ENCODE measurements at places on chromosomes 1 and 21.

DNA sequence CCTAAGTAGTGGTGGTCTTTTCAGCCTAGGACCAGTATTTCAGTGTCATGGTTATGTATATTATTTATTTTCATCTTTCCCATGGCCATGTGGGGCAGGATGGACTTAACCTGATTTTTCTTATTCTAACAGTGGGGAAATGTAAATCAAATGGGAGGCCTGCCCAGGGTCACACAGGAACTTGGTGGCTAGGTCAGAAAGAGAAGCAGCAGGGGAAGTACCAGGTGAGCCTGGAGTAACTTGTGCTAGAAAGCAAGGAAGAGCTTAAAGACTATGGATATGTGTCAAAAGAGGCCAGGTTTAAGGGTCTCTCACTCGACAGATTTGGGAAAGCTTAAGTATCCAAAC is 936 bp downstream of the ZFP69B start:
- DNase-seq = no peak

DNA sequence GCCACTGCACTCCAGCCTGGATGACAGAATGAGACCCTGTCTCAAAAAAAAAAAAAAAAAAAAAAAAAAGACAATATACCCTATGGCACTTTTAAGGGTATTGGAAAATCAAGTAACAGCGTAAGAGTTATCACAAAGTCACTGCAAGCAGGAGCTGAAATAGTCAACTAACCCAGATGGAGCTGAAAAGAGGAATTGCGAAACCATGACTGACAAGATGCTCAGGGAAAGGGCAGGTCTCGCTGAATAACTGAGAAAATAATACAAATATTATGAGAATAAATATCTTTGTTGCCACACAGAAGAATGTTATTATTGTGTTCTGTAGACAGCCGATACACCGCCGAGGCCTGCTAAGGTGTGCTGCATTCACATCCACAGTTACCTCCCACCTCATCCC is 17.8 kb downstream of the HLCS start:
- DNase-seq = no peak

DNA sequence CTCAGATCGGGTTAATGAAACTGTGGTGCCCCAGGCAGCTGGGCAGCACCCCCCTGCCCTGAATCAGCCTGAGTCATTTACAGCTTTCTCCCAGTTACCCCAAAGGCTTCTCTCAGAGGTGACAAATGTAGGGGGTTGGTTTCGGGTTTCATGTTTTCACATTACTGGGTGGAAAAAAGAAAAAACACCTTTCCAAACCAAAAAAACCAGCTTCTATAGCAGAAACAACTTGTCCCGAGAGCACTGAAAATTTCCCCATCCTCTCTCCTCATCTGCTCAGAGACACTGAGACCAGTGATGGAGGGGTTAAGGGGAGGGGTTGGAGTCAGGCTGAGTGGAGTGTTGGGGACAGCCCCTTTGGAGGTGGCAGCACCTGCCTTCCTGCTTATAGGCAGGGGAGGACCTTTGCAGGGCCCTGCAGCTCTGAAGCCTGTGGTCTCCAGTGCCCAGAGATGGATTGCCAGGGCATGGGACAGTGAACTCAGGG is 15.6 kb downstream of the UTP11 start:
- DNase-seq = no peak

DNA sequence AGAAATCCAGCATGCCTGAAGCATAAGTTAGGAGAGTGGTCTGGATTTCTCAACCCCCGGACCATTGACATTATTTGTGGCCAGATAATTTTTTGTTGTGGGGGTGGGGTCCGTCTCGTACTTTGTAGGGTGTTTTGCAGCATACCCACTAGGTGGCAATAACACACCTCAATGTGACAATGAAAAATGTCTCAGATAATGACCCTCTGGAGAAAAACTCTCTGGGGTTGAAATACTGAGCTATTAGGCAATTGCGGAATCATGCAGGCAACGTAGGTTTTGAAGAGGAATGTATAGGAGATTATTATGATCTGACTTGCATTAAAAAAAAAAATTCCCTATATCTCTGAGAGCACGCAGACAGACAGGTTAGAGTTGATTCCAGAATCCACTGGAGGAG is 25.3 kb upstream of the RRP15 start:
- peak; percentile 56 for DNase-seq

DNA sequence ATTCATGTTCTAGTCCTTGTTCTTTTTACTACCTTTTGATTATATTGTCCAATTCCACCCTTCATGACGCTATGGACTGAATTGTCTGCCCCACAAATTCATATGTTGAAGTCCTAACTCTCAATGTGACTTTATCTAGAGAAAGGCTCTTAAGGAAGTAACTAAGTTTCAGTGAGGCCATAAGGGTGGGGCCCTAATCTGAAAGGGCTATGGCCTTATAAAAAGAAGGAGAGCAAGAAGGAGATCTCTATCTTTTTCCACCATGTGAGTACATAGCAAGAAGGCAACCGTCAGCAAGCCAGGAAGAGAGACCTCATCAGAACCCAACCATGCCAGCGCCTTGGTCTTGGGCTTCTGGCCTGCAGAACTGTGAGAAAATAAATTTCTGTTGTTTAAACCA is 95.9 kb downstream of the HIVEP3 start:
- DNase-seq = no peak

DNA sequence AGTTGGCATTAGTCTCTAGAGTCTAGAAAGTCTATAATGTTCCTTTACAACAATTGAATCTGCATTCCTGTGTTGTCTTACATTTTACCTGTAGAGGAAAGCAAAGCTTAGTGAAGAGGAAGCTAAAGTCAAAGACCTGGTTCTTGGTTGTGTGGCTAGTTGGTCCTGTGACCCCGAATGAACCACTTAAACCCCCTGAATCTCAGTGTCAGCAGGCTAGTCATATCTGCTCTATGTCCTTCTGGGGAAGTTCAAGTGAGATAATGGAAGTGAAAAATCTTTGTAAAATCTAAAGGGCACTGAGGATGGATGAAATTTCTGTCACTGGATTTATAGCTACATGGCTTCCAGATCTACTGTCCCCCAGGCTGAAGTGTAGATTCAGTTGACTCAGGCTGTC is 24.0 kb upstream of the AIM2 start:
- DNase-seq = no peak

GRCh38 chr1:28457678-28458077 is 48.2 kb upstream of the RCC1 start:
- no peak for DNase-seq

- no peak for DNase-seq
Measured at GRCh38 chr1:232542633-232543593, 87.0 kb downstream of the SIPA1L2 start.

GRCh38 chr1:206631085-206631509 is 4.2 kb upstream of the DYRK3 start:
- DNase-seq = peak; percentile 90

- DNase-seq = no peak
Measured at GRCh38 chr1:91651661-91652071, 151.0 kb downstream of the CDC7 start.

DNA sequence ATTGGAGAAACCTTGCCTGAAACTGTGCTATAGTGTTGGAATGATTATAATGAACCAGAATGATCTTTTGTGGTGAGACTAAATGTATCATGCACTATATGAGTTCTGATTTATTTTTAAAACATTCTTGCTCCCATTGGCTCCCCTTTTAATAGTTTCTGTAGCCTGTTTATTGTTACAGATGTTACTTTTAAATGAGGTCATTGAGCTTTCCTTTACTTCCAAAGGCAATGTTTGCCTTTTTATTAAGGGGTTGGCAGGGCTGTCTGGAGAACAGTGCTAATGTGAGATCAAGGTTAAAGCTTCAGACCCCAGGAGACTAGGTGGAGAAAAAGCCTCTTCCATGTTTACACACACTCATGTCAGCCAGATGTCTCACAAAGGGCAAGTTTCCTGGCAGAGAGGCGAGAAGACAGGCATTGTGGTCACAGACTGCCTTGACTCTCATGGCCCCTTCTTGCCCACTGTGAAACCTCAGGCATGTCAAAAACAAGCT is 120.6 kb upstream of the RAVER2 start:
- no peak for DNase-seq

GRCh38 chr1:180906511-180906910 is 6.2 kb upstream of the KIAA1614 start:
- DNase-seq = no peak

DNA sequence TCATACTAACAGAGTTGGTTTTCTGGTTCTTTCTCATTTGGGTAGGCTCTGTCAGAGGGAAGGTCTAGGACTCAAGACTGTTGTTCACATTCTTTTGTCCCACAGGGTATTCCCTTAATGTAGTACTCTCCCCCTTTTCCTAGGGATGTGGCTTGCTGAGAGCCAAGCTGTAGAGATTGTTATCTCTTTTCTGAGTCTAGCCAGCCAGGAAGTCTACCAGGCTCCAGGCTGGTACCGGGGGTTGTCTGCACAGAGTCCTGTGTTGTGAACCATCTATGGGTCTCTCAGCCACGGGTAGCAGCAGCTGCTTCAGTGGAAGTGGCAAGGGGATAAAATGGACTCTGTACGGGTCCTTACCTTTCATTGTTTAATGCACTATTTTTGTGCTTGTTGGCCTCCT is 226.4 kb downstream of the LBR start:
- no peak for DNase-seq

DNA sequence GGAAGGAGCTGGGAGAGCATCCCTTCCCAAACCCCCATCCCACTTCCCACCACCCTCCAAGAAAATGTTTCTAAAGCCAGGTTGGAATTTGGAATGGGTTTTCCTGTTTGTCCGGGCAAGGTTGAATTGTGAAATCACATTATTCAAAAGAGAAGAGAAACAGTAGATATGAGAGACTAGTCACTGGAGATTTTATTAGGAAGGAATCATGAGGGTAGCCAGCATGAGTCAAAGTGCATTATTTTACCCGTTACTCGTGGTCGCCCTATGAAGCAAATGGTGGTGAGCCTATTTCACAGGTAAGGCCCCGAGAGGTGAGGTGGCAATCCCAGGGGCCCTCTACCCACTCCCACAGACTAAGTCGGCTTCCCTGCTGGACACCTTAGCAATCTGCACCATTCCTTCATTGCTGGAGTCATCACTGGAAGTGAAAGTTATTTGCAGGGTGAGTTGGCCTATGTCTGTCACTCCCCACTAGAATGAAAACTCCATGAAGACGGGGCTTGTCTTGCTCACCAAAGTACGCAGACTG is 52.8 kb downstream of the TOMM20 start:
- no peak for DNase-seq

- no peak for DNase-seq
Measured at GRCh38 chr1:4972761-4973320, 318.4 kb downstream of the AJAP1 start.

GRCh38 chr1:203189951-203190352 is 3.4 kb upstream of the CHI3L1 start:
- no peak for DNase-seq

DNA sequence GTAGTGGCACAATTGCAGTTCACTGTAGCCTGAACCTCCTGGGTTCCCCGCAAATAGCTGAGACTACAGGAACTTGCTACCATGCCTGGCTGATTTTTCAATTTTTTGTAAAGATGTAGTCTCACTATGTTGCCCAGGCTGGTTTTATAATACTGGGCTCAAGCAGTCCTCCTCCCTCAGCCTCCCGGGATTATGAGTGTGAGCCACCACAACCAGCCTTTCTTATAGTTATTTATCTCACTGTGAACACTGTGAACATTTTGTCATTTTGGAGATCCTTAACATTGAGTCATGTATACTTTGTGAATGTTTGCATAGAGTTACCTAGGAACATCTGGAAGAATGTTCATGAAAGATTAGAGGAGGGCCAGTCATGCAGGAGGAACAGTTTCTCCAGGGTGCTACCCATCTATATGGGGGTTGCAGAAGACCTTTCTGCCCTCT is 127.1 kb upstream of the CACYBP start:
- DNase-seq = no peak

GRCh38 chr1:26554781-26555180 is 25.2 kb downstream of the RPS6KA1 start:
- DNase-seq = no peak

- DNase-seq = peak; percentile 86
Measured at GRCh38 chr1:152052606-152053005, 15.8 kb upstream of the S100A11 start.

DNA sequence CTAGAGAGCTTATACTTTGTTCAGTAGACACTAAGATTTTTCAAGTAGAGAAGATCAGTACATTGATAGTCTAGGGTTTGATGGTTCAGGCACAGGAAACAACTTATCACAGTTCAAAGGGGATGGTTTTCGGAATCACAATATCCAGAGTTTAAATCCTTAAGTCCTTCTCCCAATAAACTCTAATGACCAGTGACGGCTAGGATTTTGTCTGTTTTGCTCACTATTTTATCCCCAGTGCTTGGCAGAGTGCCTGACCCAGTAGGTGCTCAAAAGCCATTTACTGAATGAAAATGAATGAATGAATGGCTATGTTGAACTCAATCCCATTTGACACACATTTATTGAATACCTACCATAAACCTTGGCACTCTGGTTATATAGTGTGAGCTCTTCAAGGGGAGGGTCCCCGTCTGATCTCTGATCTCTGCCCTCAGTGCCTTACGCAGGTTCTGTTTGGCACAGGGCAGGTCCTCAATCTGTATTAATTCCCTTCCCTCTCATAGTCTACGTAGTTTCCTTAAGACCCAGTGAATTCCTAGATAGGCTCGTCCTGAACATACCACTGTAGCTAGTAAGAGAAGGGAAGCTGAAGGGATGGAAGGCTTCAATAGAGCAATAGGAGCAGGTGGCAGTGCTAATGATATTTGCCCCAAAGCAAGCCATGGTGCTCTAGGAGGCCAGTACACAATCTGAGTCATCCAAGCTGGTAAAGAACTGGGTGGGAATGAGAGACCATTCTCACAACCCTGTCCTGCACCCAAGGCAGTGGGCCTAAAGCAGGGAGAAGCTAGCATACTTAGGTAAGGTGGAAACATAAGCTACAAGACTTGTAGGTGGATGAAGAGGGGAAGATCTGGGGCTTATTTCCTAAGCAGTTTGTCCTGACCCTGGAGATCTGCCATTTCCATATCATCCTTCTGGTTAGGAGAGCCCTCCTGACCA is 53.4 kb downstream of the DMAP1 start:
- DNase-seq = no peak

DNA sequence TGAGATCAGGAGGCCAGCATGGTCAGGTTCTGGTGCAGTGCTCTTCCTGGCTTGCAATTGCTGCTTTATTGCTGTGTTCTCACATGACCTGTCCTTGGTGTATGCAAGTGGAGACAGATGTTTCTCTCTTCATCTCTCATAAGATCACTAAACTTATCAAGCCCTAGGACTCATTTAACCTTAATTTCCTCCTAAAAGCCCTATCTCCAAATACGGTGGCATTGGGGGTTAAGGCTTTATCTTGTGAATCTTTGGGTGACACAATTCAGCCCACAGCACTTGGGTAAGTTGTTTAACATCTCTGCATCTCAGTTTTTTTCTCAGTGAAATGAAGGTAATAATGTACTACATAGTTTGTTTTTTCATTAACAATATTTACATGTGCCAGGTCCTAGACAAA is 152.4 kb downstream of the RWDD3 start:
- no peak for DNase-seq

DNA sequence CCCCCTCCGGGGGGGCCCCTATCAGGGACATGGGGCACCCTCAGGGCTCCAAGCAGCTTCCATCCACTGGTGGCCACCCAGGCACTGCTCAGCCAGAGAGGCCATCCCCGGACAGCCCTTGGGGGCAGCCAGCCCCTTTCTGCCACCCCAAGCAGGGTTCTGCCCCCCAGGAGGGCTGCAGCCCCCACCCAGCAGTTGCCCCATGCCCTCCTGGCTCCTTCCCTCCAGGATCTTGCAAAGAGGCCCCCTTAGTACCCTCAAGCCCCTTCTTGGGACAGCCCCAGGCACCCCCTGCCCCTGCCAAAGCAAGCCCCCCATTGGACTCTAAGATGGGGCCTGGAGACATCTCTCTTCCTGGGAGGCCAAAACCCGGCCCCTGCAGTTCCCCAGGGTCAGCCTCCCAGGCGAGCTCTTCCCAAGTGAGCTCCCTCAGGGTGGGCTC is 34.9 kb downstream of the TRIM11 start:
- DNase-seq = no peak

GRCh38 chr1:26254404-26254803 is 20.4 kb downstream of the CEP85 start:
- no peak for DNase-seq

Data from HEK293T (cell line).